Esophagus squamous epithelium (tissue), 5 donors: ENCODE measurements at places on chromosomes 3 and 15.

- no peak for DNase-seq
Observed at GRCh38 chr3:123110282-123110975, 43.6 kb downstream of the PDIA5 start.

DNA sequence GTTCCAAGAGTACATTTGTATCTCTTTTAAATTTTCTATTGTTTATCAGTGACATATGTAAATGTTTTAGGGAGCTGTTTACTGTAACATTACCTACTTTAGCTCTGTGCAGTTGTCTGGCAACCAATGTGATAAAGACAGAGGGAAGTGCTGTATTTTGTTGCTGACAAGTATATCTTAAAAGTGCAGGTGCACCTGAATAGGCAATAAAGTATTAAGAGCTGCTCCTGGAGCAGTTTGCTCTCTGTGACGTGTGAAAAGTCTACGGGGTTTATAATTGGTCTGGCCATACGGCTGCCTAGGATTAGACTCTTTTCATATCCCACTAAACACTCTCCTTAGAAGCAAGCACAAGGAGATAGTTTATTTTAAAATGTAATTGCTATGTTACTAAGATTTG, 178.3 kb downstream of the IGF1R start:
- DNase-seq, result no peak

DNA sequence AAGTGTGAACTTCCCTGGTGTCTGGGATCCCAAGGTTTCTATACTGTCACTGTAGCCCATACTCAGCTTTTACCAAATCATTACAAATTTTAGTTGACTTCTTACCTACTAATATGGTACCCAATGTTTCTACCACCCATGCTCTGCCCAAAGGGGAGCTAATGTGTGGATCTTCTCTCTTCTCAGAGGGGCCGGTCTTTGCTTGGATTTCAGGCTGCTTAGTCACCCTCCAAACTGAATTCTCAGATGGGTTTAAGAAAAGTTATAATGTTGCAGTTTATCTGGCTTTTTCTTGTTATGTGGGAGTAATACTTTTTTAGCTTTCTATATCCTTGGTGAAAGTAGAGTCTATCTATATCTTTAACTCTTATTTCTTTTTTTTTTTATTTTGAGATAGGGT, 67.1 kb upstream of the AKAP13 start:
- DNase-seq, result no peak

DNA sequence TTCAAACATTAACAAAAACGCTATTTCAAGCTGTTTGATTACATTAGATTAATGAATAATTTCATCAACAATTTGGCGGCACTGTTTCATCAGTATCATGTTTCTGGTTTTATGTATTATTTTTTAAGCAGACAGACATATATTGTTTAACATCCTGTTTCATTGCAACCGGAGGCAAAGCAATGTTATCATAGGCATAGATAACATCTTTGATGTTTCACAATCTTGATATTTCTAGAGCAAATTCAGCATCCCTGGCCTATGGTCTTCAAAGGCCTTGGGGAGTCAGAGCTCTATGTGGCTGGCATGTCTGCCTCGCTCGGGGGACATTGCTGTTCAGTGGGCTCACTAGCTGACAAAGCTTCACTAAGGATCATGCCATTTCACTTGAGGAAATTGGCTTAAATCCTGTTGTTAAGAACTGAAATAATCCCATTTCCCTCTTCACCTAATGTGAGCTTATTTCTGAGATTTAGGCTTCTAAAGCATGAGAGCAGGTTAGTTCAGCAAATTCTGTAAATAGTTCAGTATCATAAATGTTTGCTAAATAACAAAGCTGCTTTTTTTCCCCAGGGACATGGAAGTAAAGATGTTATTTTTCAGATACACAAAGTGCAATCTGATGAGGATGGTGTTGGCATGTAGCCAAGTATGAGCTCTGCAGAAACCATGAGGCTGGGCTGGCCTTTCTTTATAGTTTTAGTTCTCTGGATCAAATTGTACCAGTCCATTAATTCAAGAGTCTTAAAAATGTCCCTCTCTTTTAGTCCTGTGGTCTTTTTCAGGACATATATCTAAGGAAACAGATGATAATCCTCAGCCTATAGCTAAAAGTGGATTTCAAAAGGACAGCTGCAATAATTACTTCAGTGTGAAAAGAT, 941.4 kb downstream of the PLOD2 start:
- no peak for DNase-seq

- DNase-seq, result no peak
Observed at GRCh38 chr15:41799488-41799805, 25.2 kb downstream of the MAPKBP1 start.
